AML-193 (cell line): ENCODE measurements at places on chromosomes 7 and 10.

DNA sequence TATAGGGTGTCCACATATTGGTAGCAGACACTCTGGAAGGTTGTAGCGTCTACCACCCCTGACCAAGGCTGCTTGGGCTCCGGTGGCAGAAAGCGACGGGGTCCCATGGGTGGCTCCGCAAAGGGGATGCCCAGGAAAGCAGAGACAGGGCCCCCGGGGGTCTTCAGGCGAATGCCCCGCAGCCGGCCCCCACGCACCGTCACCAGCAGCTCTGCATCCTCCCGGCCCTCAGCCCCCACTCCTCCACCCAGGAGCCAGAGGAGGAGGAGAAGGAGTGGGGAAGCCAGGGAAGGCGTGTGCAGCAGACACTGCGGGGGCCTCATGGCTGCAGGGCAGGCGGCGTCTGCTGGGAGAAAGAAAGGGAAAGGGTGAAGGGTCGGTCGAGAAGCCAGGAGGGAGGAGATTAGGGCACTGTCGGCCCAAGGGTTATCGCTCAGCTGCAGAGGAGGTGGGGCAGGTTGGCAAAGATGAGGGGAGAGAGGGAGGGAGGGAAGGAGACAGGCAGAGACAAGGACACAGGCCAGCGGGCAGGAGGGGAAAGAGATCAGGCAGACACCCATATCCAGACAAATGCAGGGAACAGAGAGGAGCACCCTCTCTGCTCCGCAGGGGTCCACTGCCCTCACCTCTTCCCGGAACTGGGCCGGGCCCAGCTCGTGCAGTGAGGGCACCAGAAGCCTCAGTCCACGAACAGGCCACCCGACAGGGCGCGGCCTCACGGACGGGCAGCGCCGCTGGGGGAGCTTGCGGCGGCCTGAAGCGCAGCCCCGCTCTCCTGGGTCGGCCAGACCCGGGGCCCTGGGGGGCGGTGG is 1.6 kb downstream of the ACHE start:
- no peak for DNase-seq

DNA sequence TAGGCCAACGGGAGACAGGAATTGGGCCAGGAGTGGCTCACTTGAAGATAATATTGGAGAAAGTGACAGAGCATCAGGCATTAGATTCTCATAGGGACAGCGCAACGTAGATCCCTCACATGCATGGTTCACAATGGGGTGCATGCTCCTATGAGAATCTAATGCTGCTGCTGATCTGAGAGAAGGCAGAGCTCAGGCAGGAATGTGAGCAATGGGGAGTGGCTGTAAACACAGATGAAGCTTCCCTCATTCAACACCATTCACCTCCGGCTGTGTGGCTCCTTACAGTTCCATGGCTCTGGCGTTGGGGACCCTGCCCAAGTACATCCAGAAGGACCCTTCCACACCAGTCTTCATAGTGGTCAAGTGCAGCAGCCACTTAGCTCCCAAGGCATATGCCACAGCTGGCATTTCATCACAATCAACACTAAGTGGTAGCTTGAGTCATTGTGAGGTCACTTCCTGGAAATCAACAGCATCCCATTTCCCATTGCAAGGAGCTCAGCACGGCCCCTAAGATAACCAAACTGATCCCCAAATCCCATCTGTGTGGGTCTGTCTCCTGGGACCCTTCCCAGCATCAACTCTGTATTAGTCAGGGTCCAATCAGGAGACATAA is 174.5 kb downstream of the TPST1 start:
- no peak for DNase-seq

GRCh38 chr7:139991269-139991666 is 71.5 kb downstream of the PARP12 start:
- no peak for DNase-seq

- DNase-seq = no peak
Measured at GRCh38 chr7:24718977-24719491, 38.2 kb downstream of the GSDME start.

- DNase-seq = peak; percentile 95
Measured at GRCh38 chr10:70331486-70332268, 47.9 kb upstream of the NPFFR1 start.

DNA sequence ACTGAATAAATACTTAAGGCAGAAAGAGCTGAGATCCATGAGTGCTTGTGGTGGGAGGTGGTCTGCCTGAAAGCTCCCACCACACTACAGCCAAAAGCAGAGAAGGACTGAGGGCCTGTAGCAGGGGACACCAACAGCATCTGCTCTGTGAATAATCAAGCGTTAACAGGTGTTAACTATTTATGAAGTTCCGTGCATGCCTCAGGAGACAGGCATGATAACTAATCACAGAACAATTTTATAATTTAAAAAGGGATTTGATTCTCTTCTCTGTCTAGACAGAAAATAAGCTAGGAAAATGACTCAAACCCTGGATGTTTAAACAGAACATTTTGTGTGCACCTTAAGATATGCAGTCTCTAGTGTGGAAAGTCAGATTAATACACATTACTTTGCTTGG is 61.5 kb upstream of the GHITM start:
- DNase-seq = no peak

DNA sequence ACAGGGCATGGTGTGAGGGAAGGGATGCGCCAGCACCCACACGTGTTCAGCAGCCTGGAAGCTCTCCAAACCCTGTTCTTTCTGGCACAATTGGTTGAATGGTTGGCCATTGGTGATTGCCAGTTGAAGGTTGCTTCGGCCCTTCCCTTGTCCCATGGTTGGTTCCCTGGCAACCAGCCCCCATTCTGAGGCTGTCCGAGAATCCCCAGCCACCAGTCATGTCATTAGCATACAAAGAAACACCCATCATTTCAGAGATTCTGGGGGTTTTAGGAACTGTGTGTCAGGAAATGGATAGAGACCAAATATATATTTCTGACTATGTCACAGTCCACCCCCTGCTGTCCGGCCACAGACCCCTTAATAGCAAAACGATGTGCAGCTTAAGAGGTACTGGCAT is 21.8 kb downstream of the FKBP6 start:
- no peak for DNase-seq

DNA sequence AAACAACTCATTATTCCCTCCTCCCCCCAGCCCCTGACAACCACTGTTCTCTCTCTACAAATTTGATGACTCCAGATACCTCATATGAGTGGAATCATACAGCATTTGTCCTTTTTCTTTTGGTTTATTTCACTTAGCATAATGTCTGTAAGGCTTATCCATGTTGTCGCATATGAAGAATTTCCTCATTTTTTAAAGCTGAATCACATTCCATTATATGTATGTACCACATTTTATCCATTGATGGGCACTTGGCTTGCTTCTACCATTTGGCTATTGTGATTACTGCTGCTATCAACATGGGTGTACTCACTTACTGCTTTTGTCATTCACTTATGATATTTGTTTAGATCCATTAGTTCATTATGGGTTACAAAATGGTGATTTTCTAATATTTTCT is 112.8 kb downstream of the BUB3 start:
- no peak for DNase-seq

- no peak for DNase-seq
Measured at GRCh38 chr7:116543664-116544063, 18.8 kb downstream of the CAV1 start.

DNA sequence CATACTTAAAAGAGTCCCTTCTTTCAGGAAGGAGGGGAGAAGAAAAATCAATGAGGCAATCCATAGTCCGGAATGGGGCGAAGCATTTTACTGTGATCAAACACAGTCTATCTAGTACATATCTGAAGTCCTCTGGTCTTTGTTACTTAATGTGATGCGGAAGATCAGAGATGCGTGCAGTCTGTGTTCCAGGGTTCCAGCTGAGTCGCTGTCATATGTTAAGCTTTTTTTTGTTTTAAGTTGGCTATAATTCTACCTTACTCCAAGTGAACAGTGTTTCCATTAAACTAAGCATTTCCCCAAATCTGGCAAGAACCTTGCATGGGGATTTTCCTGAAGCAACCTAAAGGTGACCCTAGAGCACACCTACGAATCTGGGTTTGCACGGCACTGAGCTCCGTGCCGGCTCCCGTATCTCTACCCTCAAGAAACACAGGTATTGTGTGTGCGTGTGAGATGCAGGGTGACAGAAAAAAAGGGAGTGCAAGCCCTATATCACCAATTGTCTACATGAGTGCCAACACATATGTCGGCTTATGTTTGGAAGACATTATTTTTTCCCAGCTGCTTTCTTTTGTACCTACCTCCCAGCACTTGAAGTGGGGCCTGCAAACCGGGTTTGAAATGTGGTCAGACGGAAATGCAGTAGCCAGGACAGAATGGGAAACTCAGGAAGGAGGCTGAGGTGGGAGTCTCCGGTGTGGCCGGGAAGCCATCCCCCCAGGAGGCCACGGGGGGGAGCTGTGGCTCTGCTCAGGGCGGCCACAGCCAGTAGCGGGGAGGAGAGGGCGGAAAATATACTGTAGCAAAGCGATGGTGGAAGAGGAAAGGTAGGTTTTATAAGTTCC is 435.8 kb upstream of the MGMT start:
- peak; percentile 5 for DNase-seq

DNA sequence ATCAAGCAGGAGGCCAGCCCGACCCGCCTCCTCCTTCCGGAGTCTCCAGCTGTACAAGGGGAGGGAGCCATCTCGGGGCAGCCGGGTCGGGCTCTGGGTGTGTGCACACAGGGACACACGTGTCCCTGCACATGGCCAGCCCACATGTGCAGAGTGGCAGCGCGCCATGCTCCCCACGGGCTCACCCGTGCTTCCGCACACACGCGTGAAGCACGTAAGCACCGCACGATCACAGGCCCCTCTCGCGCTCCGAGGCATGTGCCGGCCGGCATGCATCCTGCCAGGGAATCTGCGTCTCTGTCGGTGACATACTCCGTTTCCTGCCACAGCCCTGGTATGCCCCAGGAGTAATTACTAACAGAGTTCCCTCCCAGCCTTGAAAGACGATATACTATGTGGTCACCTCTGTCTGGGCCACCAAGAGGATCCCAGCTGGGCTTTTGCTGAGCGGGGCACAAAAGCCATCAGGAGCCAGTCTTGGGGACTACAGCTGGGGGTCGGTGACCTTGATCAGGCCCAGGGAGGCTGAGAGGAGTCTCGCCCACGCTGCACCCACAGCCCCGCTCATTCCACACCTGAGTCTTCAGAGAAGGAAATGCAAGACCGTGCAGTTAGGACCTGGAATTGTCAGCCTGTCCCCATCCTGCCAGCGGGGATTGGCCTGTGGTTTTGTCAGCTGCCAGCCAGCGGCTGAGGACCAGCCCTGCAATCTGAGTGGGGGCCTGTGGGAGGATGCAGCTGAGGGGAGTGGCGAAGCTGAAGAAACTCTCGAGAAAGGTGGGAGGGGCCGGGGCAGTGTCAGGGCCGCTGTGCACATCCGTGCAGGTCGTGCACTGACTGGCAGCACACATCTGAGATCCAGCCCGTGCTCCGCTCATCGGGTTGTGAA is 11.0 kb upstream of the LFNG start:
- peak; percentile 54 for DNase-seq

- DNase-seq = no peak
Measured at GRCh38 chr7:99399597-99399996, 8.8 kb downstream of the PDAP1 start.

GRCh38 chr7:108360058-108360800 is 96.0 kb downstream of the NRCAM start:
- DNase-seq = no peak

- no peak for DNase-seq
Measured at GRCh38 chr10:61376908-61377368, 76.2 kb downstream of the TMEM26 start.

- no peak for DNase-seq
Measured at GRCh38 chr10:108254089-108254488, 1089.6 kb upstream of the SORCS1 start.

DNA sequence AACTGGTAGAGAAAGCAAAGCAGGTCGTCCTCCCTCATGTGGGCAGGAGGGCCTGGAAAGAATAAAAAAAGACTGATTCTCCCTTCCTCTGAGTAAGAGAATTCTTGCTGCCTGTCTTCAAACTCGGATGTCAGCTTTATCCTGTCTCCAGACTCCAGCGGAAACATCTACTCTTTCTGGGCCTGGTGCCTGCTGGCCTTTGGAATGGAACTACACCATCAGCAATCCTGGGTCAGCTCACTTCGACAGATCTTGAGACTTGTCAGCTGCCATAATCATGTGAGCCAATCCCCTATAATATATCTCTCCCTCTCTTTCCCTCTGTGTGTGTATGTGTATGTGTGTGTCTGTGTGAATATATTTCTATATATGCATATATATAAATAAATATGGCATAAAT is 411.0 kb upstream of the DPP6 start:
- no peak for DNase-seq

DNA sequence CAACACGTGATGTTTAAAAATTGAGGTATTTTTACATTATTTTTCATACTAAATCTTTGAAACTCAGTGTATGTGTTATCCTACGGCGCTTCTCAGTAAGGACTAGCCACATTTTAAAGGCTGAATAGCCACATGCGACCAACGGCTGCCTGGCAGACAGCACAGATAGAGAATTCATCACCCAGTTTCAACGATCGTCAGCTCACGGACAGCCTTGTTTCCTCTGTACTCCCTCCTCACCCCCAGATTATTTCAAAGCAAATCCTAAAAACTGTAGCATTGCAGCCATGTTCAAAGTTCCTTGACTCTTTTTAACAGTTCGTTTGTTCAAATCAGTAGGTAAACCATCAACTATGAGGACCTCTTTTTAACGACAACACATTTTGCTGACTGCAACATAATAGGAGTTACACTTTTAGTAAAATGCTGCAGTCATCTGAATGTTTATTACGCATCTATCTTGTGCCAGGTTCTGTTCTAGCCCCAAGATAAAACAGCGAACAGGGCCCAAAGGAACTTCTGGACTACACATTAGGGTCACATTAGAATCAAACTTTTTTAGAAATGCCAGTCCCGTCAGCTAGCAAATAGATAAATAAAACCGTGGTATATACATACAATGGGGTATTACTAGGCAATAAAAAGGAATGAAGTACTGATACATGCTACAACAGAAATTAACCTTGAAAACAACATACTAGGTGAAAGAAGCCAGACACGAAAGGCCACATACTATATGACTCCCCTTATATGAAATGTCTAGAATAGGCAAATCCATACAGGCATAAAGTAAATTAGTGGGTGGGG is 5.7 kb downstream of the OSBPL3 start:
- DNase-seq = no peak

- DNase-seq = no peak
Measured at GRCh38 chr7:27737616-27738015, 2.3 kb upstream of the TAX1BP1 start.

DNA sequence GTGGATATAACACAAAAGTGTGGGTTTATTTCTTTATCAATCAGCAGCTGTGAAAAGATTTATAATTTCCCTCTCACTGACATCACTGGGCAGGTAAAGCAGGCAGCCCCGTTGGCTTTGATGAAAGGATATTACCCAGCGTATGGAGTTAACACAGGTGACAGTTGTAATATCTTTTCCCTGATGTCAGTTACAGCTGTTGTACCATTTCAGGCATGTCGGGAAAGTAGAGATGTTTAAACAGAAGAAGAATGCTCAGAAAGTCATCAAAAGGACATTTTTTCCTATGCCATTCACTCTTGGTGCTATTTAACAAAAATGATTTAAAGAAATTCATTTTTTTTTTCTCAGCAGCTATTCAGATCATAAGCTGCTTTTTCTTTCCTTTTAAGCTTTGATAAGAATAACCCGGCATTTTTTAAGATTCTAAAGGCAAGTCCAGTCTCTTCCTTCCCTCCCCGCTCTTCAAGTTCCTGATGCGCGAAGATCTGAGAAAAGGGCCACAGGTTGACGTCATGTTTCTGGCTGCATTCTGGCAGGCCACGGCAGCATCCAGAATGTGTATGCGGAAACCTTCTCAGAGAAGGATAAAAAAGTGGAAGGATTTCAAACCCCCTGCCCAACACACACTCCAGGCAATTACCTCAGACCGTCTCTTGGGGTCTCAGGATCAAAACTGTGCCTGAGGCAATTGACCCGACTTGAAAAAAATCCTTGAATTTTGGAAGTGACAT is 32.5 kb upstream of the ADAM12 start:
- no peak for DNase-seq
